ENCODE measurements at places on chromosomes 7 and 10. TPM values are rescaled to one million over a fixed set of nuclear protein-coding genes. Genes with fewer than 3 reads are reported as not detected.

SUFU gene
- total RNA-seq, result 6.2 TPM

DNA sequence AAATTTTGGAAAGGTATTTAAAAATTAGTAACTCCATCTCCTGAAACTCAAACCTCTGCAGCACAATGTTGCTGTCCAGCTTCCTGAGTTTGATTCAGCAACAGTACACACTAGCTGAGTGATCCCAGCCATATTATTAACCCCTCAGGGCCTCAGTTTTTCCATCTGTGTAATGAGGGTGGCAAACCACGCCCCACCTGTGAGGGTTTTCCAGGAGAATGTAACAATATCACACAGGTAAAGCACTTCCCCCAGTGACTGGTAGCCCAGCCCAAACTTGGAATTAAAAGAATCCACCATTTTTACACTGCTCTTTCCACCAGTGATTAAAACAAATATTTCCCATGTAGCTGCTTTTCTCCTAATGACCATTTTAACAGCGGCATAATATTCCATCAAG lies 122.4 kb downstream of the SORBS1 start:
- no peak overlapping the region for H3K4me3 ChIP-seq
- no peak for DNase-seq
- no peaks in the 10 kb centered on the region for H3K36me3 ChIP-seq

DNA sequence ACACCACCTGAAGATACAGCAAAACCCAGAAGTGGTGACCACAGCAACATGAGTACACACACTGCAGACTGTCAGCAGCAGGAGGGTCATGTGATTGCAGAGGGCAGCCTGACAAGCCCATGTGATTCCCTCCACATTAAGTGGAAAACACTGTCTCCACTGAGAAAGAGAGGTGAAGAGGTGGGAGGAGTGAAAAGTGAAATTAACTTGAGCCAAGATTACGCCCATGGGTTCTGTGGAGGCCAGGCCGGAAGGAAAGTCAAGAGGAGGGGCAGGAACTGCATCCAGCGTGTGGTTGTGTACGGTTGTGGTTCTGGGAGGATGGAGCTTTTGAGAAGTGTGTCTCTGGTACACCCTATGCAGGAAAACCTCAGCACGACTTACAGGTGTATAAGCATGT lies 138.5 kb downstream of the PLXNA4 start:
- peak; percentile 24 for DNase-seq
- no peaks in the 10 kb centered on the region for H3K4me1 ChIP-seq
- H3K4me3 ChIP-seq, result no peak overlapping the region
- H3K27me3 ChIP-seq, result no peaks in the 10 kb centered on the region
- H3K27ac ChIP-seq, result no peak overlapping the region
- H3K36me3 ChIP-seq, result no peaks in the 10 kb centered on the region

TFEC gene
- 19.0 TPM for total RNA-seq

GRCh38 chr7:75729851-75730274 lies 8.9 kb downstream of the HIP1 start:
- no peak overlapping the region for H3K4me3 ChIP-seq
- no peaks in the 10 kb centered on the region for H3K27me3 ChIP-seq
- DNase-seq, result no peak
- H3K36me3 ChIP-seq, result no peaks in the 10 kb centered on the region

GRCh38 chr10:17412323-17412722 lies 42.1 kb downstream of the ST8SIA6 start:
- no peak overlapping the region for H3K27ac ChIP-seq
- no peaks in the 10 kb centered on the region for H3K36me3 ChIP-seq
- no peaks in the 10 kb centered on the region for H3K27me3 ChIP-seq
- no peak overlapping the region for H3K4me3 ChIP-seq
- DNase-seq, result no peak

- H3K36me3 ChIP-seq, result no peaks in the 10 kb centered on the region
- peak overlapping the region; percentile 41 for H3K27ac ChIP-seq
- no peak for DNase-seq
- H3K4me3 ChIP-seq, result peak overlapping the region; percentile 30
Observed at GRCh38 chr7:28732071-28732869, 225.9 kb downstream of the TRIL start.

DNA sequence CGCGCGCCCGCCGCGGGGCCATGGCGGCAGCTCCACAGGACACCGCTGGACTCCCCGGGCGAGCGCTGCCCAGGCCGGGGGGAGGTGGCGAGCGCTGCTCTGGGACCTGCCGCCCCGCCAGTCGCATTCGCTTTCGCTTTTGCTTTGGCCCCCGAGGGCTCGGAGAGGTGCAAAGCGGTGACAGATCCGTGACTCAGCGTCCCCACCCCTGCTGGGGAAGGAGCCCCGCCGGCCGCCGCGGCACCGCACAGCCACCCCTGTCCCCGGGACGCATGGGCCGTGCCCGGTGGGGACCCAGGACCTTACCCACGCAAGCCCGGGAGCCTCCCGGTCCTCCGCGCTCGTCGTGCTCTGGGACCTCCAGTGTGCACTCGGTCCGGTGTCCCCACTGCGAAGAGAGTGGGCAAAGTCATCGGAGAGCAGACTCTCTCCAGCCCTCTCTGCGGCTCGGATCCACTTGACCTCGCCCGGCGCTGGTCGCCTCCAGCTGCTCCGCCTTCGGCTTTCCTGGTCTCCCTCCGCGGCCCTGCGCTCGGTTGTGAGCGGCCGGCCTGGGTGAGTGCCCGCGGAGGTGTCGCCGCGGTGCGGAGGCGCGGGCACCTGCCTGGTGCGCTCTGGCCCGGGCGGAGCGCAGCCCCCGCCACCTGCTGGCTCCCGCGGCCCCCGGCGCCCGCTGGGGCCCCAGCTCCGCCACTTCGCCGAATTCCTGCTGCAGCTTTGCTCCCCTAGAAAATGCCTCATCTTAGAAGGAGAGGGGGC lies at the start of gene IL15RA:
TSS of gene IL15RA (minus strand) at position 73 of the 759 bp plus-strand sequence. CDS start at position 22, 51 bp downstream.
- H3K27me3 ChIP-seq, result no peaks in the 10 kb centered on the region
- H3K4me1 ChIP-seq, result no peaks in the 10 kb centered on the region
- peak within 1 kb of the TSS; percentile 69 for H3K4me3 ChIP-seq
- no peaks in the 10 kb centered on the region for H3K36me3 ChIP-seq
- peak within 1 kb of the TSS; percentile 98 for H3K27ac ChIP-seq

GRCh38 chr7:29140873-29141468 lies 5.4 kb downstream of the CPVL start:
- H3K27ac ChIP-seq, result no peak overlapping the region
- H3K4me1 ChIP-seq, result no peaks in the 10 kb centered on the region
- H3K4me3 ChIP-seq, result no peak overlapping the region
- H3K36me3 ChIP-seq, result no peaks in the 10 kb centered on the region
- H3K27me3 ChIP-seq, result no peaks in the 10 kb centered on the region
- DNase-seq, result no peak

MASTL gene
- 9.3 TPM for total RNA-seq
